Prostate gland (tissue), 2 donors: ENCODE measurements at places on chromosomes 3 and 15.

DNA sequence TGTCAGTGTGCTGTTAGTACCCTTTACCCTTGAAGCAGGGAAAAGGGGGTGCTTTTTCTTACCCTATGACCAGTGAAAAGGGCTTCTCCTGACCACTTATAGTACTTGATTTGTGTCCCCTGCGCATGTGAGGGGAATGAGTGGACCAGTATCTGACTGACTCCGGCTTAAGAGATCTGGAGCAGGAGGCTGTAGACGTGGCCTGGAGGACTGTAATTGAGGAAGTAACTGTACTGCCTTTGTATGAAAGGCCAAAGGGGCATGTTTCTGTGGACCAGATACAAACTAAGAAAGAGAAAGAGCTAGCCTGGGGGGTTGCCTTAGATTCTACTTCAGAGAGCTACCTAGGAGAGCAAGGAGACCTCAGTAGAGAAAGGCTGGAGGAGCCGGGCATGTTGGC is 89.9 kb upstream of the TBL1XR1 start:
- DNase-seq, result no peak

DNA sequence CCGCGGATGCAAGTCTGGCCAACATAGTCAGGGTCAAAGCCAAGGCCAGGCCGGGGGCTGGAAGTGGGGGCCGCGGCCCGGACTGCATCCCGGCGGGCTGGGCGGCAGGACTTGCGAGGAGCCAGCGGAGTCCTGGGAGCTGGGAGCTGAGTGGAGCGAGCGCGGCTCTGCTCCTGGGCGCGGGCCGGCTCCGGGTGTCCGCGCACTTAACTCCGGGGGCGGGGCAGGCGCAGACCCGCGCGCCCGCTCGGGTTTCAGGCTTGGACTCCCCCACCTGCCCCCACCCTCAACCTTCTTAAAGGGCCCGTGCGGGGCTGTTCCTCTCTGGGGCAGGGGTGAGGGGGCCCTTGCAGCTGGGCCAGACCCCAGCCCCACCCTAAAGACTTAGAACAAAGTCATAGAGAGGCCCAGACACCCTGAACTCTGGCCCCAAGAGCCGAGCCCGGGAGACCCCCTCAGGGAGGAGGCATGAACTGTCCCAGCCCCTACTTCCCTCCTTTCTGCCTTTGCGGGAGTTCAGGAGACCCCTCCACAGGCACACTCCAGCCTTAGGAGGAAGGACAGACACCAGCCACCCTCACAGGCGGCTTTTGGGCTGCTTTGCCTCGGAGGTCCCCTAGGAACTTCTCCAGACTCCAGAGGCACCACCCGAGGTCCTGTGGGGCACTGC is at the start of gene CSPG4:
CSPG4 (minus strand) TSS at position 181 of the 670 bp plus-strand sequence; CDS start at position 88, 93 bp downstream.
- DNase-seq, result no peak

- DNase-seq, result no peak
These were observed 41.3 kb downstream of the CDAN1 start for GRCh38 chr15:42695527-42696071.

DNA sequence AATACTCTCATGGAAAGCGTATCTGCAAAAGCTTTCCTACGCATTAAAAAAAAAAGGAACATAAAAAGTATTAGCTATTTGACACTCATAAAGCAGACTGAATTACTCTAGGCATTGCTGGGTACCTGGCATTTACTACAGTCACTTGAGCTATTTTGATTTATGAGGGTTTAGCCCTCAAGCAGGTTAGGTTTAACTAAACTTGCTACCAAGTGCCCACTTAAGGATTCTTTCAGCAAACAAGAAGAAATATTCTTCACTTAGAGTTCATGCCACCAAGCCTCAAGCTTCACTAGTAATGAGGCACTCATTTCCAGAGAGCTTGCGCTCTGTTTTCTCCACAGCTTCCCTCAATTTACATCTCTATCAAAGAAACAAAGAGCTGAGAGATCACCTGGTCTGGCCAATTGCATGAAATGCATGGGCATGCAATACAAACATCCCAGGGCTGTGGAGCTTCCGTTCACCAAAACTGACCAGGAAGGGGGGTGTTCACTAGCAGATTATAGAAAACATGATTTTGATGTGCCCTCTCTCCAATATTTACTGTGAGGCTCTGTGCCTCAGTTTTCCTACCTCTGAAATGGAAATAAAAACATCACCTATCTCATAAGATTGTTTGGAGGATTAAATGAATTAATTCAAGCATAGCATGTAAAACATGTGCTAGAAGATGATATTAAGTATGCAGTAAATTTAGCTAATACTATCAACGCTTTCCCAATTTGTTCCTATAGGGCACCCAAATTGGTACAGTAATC is 217.3 kb downstream of the RORA start:
- DNase-seq, result no peak

GRCh38 chr3:123723522-123724168 is 138.8 kb upstream of the HACD2 start:
- peak; percentile 55 for DNase-seq

GRCh38 chr3:130276203-130276803 is 69.2 kb upstream of the COL6A5 start:
- DNase-seq, result no peak

- no peak for DNase-seq
These were observed 11.6 kb upstream of the NR2C2 start for GRCh38 chr3:14935592-14936345.

DNA sequence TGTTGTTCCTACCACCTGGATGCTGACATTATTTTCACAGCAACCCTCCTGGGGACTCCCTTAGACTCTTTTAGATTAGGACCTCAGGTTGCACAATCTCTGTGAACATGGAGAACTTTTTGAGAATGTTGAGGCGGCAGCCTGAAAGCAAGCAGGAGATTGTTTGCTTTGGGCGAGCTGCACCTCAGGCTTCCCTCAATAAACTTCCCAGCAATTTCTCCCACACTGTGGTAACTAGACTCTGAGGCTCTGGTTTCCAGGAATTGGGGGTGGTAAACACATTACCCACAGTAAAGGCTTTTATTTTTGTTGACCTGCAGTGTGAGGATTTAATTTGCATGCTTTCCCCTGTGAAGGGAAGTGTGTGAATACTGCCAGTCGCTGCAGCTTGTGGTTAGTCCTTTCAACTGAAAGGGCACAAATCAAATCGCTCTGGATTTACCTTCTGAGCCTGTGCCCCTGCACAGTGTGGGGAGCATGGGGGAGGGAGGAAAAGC is 35.2 kb upstream of the SIAH2 start:
- DNase-seq, result peak; percentile 20

GRCh38 chr3:16721494-16721893 is 116.3 kb upstream of the DAZL start:
- DNase-seq, result no peak

GRCh38 chr3:22836131-22836530 is 367.0 kb upstream of the UBE2E2 start:
- no peak for DNase-seq

DNA sequence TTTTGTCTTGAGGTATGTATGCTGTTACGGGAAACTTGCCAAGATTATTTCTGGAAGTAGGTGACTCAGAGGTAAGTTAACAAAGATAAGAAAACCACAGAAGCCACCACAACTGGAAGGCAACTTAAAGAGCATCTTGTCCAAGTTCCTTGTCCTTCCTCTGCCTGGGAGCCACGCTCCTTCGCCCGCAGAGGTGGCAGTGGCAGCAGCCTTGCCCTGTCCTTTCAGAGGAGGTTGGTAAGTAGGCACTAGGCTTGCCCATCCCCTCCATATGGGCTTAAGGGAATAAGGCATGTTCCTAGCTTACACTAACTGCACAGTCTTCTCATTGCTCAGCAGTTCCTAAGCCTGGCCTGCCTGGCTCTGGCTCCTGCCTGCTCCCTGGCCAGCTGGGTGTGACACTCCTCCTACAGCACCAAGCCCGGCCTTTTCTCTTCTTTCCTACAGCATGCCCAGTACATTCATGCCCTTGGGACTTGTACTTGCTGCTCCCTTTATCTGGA is 48.0 kb upstream of the RAB6B start:
- DNase-seq, result peak; percentile 25

DNA sequence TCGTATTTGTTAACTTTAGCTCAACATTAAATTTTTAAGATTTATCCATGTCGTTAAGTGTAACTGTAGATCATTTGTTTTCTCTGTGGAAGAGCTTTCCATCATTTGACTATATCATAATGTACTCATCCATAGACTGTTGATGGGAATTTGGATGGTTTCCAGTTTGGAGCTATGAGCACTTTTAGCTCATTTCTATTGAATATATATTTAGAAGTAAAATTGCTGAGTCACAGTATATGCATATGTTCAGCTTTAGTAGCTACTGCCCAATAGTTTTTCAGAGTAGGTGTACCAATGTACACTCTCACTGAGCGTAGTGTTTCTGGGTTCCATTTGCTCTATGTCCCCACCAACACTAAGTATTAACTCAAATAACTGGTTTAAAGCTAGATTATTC is 263.0 kb downstream of the ULK4 start:
- DNase-seq, result no peak

DNA sequence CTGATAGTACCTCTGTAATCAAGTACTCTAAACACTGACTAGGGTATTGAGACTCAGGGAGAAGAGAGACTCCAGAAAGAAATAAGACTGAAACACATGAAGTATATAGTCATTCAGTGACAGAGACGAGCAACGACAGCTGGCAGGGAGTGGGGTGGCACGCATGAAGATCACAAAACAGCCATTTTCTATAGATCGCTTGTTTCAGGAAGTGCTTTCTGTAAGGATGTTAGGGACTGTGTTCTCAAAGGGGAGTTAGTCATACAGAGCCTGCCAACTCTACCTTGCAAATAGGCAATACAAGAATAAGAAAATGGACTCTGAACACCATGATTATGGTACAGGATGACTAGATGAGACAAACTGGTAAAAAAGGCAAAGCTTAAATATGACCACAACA is 139.5 kb downstream of the TBL1XR1 start:
- DNase-seq, result no peak

DNA sequence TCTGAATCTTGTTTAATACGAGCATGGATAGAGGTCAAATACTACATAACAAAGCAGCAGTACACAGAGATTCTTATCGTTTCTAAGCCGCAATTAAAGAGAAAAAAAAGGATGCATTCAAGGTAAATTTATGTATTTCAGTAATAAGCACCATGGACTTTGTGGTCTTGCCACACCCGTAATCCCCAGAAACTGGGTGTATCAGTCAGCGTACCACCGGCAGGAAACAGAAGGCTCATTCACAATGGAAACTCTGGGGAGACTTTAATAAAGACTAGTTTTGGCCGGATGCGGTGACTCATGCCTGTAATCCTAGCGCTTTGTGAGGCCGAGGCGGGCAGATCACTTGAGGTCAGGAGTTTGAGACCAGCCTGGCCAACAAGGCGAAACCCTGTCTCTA is 81.9 kb upstream of the ZNF280D start:
- no peak for DNase-seq

DNA sequence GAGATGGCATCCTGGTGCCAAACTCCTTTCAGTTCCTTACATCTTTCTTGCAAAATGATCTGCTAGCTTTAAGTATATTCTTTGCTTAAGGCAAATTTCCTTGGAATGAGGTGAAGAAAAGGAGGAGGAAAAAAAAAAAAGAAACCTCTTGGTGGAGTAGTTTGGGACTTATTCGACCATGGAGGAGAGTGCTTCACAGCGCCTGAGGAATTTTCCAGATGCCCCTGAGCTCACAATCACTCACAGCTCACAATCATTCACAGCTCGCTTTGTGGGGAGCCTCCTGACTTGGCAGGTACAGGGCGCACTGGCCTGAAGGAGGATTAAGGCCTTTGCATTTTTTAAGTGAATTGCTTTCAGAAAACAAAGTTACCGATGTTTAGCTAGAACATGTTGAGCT is 53.9 kb downstream of the BOC start:
- no peak for DNase-seq

DNA sequence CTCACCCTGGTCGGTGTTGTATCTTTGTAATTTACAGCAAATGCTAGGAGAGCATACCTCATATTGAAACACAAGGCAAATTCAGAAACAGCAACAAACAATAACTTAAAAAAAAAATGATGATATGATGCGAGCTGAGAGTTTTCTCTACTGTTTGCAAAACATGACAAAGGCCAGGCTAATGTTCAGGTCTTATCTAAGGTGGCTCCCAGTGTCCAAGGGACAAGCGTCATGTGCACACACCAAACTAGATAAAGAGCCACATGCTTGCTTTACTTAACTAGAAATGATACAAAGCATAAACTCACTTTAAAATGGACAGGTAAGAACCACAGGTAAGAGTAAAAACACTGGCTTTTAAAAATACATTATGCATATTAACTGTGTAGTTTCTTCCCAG is 375.9 kb downstream of the FOXP1 start:
- DNase-seq, result no peak

DNA sequence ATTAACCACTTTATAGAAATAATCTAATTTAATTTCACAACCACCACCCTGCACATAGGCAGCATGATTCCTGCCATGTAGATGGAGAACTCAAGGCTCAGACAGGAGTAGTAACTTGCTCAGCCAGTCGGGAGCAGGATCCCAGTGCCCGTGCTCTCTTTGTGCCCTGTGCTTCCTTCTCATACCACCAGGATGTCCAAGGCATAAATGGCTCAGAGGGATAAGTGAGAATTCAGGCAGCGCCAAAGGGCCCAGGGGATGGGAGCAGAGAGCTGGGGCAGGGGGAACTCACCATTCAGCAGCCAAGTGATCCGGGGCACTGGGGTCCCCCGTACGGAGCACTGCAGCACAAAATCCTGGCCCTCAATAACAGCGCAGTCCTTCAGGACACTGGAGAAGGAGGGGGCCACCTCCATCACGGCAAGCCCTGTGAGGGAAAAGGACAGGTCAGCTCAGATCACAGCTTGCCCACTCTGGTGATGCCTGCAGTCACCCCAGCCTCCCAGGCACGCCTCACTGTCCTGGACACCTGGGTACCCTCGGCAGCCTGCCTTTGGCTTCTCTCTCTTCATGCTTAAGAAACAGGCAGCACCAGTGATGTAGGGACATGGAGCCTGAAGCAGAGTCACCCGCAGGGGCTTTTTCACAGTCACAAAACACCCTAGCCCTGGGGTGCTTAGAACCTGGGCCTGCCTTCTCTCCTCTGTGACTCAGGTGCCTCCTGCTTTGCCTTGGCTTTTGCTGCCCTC is 141.0 kb upstream of the HACD2 start:
- no peak for DNase-seq

GRCh38 chr3:141469720-141470119 is 17.1 kb upstream of the RASA2 start:
- no peak for DNase-seq

DNA sequence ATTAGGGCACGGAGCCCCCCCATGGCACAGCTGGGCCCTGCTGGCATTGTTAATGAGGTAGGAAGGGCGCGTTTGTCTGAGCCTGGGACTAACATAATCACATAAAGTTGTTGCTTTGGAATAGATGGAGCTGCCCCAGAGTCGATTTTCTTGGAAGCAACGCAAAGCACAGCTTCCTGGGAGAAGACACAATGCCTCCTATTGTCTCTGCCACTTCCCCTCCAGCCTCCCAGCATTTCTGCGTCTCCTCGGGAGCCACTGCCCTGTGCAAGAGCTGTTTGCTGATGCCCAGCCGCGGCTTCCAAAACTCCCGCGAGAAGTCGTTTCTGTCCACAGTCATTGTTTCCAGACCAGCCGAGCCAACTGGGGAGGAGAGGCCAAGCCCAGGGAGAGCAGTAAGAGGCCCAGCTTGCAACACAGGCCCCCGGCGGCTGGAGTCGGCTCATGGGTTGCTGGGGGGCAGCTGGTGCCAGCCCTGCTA is 18.1 kb upstream of the ALDH1A3 start:
- DNase-seq, result no peak

- no peak for DNase-seq
These were observed 22.2 kb downstream of the LSM3 start for GRCh38 chr3:14200841-14201240.
